ENCODE measurements at places on chromosomes 6 and 20.
A peak's percentile ranks its signal among the peaks of the same experiment; 100 is the strongest.

GRCh38 chr6:40472353-40472752, 114.8 kb downstream of the LRFN2 start:
- DNase-seq: no peak

- DNase-seq: peak; percentile 68
Measured at GRCh38 chr6:43717822-43718221, 30.2 kb upstream of the MRPS18A start.

DNA sequence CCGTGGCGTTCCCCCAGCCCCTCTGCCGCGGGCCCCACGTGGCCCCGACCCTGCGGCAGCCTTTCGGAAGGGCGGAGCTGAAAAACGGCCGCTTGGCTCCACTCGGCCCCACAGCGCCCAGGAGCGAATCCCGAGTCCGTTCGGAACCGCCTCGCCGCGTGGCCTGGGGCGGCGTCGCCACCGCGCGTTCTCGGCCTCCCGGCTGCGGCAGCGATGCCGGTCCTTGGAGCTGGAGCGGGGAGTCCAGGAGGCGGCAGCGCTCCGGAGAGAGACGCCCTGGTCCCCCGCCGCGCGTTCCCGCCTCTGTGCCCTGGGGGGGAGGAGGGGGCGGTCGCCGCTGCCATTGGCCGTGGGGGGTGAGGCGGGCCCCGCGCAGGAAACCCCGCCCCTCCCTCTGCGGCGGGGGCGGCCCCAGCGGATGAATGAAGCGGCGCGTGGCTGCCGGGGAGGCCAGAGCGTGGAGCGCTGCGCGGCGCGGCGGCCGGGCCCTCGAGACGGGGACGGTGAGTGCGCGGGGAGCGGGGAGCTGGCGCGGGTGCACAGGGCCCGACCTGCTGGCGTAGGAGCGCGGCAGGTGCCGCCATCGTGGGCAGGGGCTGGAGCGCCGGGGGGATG, at the start of gene SLCO4A1:
TSS of gene SLCO4A1 (plus strand) at position 453 of the 615 bp plus-strand sequence. CDS start 13,952 bp downstream, outside the sequence.
- peak; percentile 35 for DNase-seq

DNA sequence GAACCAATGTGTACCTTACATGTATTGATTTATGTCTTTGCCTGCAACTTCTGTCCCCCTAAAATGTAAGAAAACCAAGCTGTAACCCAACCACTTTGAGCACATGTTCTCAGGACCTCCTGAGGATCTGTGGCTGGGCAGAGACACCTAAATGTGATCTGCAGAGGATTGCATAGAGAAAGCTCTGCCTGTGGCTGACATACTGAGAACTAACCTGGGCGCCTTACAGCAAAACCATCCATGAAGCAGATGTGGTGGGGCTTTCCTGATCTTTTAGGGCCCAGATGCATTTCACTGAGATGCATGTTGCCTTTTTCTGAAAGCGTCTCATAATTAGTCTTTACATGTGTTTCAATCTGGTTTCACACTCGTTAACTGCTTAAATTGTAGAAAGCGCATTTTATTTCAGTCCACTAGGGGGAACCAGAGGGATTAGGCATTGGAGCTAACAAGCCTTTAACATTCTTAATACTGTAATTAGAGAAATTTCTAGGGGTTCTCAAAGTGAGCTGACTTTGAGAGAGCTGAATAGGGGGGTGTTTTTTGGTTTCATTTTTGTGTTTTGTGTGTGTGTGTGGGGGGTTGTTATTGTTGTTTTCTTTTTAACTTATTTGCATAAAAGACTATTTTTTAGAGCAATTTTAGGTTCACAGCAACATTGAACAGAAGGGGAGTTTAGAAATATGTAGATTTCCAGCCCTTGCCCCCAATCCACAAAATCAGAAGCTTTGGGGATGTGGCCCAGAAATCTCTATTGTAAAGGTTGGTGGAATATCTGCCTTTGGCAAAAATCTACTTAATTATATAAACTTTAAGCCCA, 50.9 kb upstream of the FAM184A start:
- peak; percentile 81 for DNase-seq

- DNase-seq: no peak
Measured at GRCh38 chr6:9732056-9732455, 682.8 kb downstream of the TFAP2A start.

GRCh38 chr6:148888856-148889255, 142.0 kb downstream of the UST start:
- DNase-seq: peak; percentile 7

- DNase-seq: no peak
Measured at GRCh38 chr6:11262242-11262641, 29.8 kb upstream of the NEDD9 start.

- peak; percentile 2 for DNase-seq
Measured at GRCh38 chr6:155832596-155832995, 377.0 kb upstream of the NOX3 start.

- no peak for DNase-seq
Measured at GRCh38 chr6:107539409-107539808, 49.5 kb downstream of the SOBP start.

DNA sequence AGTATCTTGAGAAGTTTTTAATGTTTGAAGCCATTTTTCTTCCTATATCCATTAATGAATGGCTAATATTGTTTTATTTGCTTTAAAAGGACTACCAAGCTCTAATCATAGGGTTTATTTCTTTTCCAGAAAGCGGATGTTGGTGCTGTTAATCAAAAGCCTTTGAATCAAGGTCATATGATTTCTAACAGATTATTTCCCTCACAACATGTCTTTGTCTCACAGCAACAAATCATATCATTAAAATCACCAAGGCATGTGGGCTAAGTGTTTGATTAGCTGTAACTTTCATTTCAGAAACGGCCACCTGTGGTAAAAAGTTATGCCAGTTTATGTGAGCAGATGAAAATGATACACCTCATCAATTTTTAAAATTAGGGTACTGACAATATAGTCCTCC, 21.7 kb downstream of the TRAF3IP2 start:
- no peak for DNase-seq
